ENCODE measurements at places on chromosomes 7 and 10.

DNA sequence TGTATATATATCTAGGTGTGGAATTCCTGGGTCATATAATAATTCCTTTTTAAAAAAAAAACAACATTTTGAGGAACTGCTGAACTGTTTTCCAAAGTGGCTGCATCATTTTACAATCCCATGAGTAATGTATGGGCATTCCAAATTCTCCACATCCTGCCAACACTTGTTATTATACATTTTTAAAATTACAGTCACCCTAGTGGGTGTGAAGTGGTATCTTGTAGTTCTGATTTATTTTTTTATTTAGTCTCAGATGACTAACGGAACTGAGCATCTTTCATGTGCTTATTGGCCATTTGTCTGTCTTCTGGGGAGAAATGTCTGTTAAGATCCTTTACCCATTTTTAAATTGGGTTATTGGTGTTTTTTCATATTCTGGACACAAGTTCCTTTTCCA lies 12.0 kb upstream of the KLHL7 start:
- DNase-seq, result no peak

DNA sequence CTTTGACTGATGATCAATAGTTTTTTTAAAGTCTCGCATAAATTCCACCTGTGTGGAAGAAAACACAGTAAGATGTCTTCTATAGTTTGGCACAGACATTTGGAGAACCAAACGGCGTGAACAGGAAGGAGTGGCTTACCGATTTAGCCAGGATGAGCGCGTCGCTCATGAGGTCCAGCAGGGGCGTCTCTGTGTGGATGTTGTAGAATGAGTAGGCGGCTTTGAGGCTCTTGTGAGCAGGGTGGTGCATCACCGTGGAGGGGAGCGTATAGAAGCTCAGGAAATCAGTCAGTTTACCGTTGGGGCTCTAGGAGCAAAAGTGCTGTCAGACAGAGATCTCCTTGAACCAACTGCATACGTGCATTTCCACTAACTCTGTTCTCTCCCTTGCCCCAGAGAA lies 15.5 kb downstream of the RPP38 start:
- no peak for DNase-seq

DNA sequence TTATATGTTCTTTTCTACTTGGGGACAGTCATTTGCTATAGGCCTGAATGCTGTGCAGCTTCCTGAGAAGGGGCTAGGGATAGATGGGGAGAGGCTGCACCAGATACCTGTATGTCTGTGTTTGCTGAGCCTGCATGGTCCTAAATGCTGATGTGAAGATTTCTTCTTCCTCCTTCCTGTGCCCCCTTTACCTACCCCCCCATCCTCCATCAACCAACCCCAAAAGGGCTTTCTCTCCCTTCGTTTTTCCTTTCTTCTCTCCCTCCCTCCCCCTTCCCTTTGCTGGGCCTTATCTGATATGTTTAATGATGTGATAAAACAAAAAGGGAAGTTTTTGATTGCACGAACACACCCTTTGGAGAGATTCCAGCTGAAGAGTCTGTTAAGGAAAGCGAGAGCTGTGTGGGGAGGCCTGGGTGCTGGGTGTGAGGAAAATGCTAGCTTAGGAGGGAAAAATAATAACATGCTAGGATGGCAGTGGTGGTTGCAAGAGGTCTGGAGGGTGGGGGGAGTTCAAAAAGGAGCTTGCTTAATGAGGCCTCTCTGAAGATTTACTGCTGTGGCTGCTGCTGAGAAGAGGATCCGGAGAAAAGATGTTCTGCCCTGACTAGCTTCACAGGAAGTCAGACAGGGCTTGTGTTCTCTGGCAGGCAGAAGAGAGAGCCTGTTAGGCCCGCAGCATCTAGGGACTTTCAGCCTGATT lies 101.8 kb downstream of the SAMD9 start:
- DNase-seq, result no peak

DNA sequence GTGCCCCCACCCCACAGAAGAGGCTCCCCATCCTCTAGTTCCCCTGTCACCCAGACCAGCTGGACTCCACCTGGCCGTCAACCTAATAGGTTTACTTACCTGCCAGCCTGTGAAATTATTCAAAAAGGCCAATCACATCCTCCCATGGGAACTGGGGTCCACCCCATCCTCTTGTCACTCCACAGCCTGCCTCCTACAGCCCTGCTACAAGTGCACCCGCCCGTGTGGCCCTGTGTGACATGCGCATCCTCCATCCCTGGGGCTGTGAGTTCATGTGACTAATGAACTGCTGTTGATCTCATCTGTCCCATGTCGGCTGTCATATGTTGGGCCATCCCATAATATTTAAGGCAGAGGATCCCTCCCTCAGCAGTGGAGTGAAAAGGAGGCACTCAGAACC lies 39.4 kb downstream of the AOC1 start:
- no peak for DNase-seq

- no peak for DNase-seq
These were observed 1180.3 kb downstream of the TYW1 start for GRCh38 chr7:68176974-68177373.

- no peak for DNase-seq
These were observed 94.3 kb downstream of the IQUB start for GRCh38 chr7:123440101-123440548.

GRCh38 chr7:1156782-1157535 lies 3.0 kb downstream of the ZFAND2A start:
- no peak for DNase-seq

- DNase-seq, result no peak
These were observed 82.6 kb upstream of the AOAH start for GRCh38 chr7:36806891-36807290.

DNA sequence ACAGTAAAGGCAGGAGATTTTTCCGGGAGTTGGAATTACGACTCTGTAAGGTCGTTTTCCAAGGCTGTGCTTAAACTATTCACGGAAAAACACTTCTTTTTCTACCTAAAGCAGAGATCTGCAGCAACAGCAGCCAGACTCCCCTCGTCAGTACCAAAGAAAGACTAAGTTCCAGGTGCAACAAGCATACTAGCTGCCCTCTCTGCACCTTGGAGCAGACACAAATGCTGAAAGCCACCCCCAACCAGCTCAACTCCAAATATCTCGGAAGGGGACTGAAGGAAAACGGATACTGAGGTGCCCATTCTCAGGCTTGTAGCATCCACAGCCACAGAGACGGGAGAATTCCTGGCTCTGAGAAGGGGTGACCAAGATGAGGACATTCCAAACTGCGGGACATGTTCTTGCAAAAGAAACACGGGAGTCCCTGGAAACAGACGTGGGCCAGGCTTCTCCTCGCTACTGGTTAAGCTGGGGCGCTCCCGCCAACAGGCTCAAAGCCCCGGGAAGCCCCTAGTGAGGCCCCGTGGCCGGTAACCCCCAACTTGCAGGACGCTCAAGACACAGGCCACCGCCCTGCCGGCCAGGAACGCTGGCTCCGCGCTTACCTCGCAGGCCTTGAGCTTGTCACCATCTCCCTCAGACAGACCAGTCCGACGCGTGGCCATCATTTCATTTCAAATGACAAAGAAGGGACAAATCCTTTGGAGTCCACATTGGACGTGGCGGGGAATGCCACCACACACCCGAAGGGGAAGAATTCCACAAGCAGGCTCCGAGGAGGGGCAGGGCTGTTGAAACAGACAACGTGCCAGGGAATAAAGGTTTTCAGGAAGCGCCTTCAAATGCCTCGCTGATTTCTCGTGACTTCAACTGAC lies 2.2 kb downstream of the ARHGAP21 start:
- no peak for DNase-seq

GRCh38 chr7:67619175-67619574 lies 622.5 kb downstream of the TYW1 start:
- DNase-seq, result no peak

- DNase-seq, result no peak
These were observed 212.8 kb downstream of the ZNF365 start for GRCh38 chr10:62587011-62587410.

- no peak for DNase-seq
These were observed 24.8 kb upstream of the SHH start for GRCh38 chr7:155837126-155837479.

DNA sequence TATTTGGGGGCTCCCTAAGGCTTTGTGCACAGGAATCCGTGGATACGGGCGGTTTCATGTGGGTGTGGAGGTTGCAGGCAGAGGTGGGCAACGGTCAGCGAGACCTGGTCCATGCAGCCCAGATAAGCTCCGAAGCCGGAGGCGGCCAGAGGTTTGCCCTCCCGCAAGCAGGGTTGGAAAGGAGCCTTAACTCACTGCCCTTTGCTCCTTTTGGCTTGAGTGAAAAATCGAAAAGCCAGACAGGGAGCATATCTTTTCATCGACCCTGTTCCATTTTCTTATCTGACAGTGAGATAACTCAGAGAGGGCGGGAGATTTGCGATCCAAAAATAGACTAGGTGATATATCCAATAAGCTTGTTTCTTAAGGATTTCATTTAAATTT lies 1.5 kb downstream of the GRM3 start:
- no peak for DNase-seq

- DNase-seq, result no peak
These were observed 22.5 kb upstream of the VAX1 start for GRCh38 chr10:117160567-117160966.

DNA sequence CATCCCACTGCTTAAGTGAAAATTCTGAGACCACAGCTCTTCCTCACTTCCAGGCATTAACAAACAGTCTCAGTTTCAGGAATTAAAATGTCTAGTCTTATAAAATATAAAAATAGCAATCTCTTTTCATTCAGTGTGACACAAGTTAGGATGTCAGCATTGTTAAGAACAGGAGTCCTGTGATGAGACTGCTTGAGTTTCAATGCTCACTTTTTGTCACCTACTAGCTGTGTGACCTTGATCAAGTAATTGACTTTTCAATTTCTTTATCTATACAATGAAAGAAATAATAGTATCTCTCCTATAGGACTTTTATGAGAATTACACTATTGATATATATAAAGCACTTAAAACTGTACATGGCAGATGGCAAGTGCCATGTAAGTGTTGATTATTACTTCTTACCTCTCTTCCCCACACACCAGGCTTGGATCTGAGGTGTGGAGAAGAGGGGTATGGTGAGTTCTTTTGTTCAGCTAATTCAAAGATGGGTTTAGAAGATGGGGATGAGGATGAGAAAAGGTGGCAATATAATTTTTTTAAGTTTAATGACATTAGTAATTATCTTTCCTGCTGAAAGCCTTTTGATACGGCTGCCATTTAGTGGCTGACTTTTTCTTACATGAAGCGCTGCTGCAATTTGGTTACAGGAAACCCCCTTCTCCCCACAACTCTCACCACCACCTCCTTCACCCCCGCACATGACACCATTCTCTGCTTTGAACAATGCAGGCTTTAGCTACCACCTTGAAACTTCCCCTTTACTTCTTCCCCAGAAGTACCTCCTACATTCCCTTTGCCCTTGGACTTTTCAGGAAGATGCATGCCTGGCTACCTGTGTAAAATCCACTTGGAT lies 20.8 kb upstream of the HYAL4 start:
- DNase-seq, result no peak

GRCh38 chr10:31584098-31584631 lies 265.1 kb downstream of the ZEB1 start:
- DNase-seq, result no peak

DNA sequence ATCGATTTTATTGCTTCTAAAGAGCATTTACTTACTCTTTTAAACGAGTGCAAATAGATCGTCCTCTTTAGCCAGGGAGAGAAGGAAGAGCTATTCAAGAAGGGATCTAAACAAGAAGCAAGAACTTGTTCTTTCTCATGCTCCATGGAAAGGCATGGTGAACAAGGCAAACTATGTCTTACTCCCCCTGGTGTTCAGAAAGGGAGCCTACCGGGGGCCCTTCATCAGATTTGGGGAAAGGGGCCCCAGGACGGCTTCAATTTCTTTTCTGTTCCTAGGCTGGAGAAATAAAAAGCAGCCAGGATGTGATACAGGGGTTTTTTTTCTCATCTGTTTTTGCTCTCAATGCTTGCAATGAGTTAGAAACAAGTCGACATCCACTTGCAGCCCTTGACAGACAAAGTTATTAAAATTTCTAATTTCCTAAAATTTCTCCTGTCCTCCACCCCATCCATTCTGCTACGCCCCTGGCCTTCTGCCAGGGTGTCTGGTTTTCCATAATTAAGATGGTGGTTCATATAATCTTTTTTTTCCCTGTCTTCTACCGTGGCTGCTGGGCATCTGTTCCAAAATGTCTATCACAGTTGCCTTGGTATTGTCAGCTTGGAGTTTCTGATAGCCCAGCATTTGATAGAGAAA lies 214.4 kb downstream of the CREB5 start:
- DNase-seq, result peak; percentile 41

- no peak for DNase-seq
These were observed 8.7 kb downstream of the CPXM2 start for GRCh38 chr10:123882681-123883445.

DNA sequence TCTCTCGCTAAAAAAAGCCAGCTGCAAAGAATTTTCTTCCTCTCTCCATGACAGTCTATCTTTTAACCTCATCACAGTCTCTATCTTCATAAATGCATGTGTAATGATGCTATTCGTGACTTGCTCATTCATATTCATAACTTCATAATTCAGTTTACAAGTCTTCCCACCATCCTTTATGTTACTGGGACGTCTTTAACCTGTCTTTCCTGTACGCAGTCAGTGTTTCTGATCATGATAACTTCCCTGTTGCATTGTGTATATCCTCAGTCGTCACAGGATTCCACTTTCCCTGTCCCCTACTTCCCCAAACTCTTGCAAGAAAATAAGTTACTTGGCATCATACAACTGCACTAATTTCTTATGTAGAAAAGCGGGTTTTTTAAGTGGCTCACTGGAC lies 165.6 kb upstream of the ASAH2 start:
- no peak for DNase-seq

DNA sequence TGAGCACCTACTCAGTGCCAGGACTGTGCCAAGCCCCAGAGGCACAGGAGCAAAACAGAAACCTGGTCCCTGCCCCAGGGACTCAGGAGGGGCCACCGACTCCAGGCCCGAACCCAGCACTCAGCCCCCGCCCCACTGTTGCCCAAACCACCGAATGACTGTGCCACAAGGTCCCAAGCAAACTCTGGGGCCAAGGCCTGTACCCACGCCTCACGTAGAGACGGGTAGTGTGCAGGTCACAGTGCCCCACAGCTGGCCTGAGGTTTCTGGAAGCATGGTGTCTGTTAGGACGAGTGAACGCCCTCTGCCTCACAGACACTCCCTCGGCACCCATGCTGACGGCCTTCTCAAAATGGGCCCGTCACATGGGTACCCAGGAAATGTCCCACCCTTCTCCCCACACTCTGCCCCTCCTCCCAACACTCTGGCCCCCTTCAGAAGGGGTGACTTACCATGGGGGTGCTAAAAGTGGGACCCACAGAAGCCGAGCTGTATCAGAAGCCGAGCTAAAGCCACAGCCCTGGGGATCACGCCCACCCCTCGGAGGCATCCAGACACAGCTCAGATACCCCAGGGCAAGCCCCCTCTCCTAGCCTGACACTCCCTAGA lies 44.2 kb downstream of the CTBP2 start:
- no peak for DNase-seq
